ENCODE measurements at places on chromosomes 16 and 17.

DNA sequence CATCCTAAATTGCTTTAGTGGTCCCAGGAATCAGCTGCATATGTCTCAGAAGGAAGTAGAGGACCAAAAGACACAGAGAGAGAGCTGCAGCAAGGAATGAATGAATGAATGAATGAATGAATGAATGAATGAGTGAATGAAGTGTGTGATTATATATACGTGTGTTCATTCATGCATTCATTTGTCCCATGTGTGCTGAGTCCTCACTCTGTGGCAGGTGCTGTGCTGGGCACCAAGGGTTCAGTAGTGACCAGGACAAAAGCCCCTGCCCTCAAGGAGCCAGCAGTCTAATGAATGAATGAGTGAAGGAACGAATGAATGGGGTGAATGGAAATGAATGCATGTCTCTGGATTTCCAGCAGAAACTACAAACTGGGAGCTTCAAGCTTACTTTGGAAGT lies 9.4 kb downstream of the CNGB1 start:
- DNase-seq: no peak

DNA sequence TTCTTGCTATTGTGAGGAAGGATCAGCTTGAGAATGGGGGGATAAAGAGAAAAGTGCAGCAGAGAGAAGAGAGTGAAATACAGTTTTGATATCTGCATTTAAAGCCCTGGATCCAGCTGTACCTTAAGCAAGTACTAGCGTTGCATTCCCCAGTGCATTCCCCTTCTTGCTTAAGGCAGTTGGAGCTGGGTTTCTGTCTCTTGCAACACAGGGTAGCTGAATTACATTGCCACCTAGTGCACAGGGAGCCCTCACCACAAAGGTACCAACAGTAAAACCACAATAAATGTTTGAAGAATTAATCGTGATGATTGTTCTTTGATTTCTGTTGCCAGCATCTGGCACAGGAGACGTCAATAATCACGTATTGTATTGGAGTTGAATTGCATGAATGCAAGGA lies 588.7 kb downstream of the RBFOX1 start:
- DNase-seq: no peak

- no peak for DNase-seq
Measured at GRCh38 chr17:31466096-31466760, 74.8 kb downstream of the RAB11FIP4 start.

DNA sequence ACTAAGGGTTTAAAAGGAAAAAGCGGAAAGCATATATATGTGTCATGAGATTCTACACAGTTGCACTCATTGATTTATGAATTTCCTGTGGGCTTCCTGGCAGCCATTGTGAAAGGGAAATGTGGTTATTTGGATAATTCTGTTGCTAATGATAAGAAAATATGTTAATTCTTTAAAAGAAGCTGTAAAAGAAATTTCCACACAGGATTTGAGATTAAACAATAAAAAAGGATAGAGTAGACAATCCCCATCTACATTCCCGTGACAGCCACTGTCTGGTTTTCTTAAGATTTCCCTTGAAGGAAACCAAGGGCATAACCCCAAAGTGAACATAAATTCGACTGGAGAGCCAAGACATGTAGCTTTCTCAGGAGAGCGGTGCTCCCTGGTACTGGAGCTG lies 397.5 kb downstream of the CPPED1 start:
- no peak for DNase-seq

GRCh38 chr16:81632392-81633146 lies 146.5 kb upstream of the PLCG2 start:
- peak; percentile 74 for DNase-seq

DNA sequence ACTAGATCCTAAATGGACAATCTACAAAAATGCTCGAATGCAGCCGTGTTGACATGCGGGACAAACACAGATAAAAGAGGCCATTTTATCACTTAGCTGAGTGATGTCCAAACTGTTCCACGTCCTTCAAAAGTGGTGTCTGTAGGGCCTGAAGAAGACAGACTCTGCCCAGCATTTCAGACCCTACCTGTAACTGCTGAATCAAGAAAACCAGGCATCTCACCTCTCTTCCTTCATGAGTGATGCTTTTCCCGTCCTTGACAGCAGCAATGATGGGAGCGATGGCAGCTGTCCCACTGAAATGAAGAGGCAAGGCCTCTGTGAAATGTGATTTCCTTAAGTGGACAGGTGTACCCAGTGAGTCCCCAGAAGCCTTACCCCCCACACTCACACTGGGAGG lies 12.3 kb downstream of the ELAC2 start:
- no peak for DNase-seq

DNA sequence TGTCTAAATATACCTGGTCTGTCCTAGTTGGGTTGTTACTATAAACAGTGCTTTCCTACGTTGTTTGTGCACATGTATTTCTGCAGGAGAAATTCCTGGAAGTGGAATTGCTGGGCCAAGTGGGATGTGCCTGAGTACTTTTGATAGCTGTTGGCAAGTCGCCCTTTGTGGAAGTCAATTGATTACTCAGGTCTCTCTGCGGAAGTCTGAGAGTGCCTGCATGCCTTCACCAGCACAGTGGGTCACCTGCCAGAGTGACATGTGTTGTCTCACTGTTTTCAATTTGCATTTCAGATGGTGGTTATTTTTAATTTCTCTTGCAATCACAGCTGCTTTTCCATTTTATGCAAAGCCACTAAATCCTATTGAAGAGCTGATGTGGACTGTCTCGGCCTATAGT lies 2.3 kb upstream of the MVD start:
- DNase-seq: no peak

DNA sequence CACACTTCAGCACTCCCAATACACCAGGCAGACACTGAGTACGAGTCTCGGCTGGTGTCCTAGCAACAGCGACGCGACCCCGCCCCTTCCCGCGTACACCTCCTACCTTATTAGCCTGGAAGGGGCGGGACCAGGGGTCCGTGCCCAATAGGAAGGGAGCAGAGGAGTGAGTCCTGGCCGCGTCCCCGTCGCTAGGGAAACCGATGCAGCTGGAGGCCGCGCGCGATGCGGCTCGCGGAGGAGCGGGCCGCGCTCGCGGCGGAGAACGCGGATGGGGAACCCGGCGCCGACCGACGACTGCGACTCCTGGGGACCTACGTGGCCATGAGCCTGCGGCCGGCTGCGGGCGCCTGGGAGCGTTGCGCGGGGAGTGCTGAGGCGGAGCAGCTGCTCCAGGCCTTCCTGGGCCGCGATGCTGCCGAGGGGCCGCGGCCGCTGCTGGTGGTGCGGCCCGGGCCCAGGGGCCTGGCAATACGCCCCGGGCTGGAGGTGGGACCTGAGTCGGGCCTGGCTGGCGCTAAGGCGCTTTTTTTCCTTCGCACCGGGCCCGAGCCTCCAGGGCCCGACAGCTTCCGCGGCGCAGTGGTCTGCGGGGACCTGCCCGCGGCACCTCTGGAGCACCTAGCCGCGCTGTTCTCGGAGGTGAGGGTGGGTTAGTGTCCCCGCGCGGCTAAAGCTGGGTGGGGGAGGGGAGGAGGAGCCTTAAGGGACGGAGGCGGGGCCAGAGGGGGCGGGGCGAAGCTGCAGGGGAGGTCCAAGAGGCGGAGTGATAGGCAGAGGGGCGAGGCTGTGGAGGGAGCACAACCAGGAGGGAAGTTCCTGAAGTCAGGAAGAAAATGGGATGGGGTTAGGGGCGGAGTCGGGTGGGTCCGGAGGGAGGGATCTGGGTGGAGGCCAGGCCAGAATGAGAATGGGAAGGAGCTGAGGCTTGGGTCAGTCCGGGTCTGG lies at the start of gene DNAH9:
DNAH9 (plus strand) TSS at position 197 of the 948 bp plus-strand sequence; CDS start at position 226, 29 bp downstream.
- DNase-seq: no peak

- no peak for DNase-seq
Measured at GRCh38 chr16:35911899-35912298, 2452.5 kb downstream of the TP53TG3F start.

DNA sequence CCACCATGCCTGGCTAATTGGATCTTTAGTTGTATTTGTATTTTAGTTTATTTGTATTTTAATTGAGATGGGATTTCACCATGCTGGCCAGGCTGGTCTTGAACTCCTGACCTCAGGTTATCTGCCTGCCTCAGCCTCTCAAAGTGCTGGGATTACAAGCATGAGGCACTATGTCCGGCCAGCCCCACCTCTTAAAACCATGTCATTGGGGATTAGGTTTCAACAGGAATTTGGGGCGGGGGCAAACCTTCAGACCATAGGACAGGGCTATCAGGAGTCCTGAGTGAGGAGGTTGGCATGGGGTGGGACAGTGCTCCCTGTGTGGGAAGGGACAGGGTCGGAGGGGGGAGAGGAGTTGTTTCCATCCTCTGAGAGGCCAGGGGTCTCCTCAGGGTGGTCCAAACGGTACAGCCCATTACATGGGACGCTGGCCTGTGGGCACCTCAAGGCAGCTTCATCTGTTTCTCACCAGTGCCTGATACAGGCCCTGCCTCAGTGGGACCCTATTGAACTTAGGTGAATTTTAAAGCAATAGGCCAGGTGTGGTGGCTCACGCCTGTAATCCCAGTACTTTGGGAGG lies 21.6 kb downstream of the GAA start:
- DNase-seq: no peak

DNA sequence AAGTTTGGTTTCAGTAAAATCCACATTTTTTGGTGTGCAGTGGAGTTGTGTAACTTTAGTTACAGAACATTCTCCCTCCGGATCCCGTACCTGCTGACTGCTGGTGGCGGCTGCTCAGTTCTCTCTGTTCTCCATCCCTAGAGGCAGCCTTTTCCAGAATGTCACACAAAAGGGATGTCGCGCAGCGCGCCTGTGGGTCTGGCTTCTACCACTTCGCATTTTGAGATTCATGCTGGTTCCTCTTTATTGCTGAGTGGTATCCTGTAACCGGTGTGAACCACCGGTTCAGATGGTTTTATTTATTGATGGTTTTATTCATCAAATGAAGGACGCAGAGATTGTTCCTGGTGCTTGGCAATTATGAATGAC lies 981 bp upstream of the CEP131 start:
- no peak for DNase-seq

- DNase-seq: no peak
Measured at GRCh38 chr16:80047842-80048241, 447.3 kb upstream of the MAF start.

- peak; percentile 22 for DNase-seq
Measured at GRCh38 chr17:56737421-56738161, 96.1 kb downstream of the C17orf67 start.

DNA sequence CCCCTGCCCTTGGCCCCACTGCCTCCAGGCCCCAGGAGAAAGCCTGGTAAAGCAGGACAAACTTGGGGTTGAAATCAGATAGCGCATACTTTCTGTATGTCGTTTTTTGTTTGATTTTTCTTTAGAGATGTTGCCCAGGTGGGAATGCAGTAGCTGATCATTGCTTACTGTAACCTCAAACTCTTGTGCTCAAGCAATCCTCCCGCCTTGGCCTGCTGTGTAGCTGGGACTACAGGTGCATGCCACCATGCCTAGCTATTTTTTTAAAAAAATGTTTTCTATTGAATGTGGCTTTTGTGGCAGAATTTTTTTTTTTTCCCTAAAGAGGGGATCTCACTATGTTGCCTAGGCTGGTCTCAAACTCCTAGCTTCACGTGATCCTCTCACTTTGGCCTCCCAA lies 11.1 kb upstream of the CCL5 start:
- DNase-seq: no peak

DNA sequence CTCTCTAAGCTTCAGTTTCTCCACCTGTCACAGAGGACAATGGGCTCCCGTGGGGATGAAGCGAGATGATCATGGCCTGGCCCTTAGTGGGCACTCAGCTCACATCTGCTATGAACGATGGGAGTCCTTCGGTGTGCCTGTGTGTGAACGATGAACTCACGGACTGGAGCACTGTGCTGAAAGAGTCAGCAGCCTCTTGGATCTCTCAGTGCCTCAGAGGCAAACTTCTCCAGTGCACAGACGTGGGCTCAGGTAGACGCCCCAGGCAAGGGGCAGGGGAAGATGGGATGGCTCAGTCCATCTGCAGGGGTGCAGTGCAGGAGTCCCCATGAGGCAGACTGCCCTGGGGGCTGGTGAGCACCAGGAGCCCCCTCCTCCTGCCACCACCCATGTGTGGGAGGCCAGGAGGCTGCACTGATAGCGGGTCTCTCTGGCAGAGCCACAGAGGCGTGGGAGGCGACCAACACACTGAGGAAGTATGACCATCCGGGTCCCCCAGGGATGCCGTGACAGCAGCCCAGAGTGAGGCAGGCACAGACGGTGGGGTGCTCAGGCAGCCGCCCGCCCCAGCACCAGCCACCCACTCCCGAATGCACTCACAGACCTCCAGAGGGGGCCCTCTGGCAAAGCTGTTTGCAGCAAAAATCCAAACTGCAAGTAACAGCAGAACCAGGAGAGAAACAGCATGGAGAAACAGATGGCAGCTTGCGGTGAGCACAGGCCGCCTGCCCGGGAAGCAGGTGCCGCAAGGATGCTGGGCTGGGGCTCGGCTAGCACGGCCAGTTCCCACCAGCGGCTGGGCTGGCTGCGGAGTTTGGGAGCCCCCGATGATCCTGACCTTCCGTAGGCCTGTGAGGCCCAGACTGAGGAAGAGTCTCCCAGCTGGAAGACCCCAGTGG lies 82.7 kb downstream of the RPH3AL start:
- DNase-seq: no peak

DNA sequence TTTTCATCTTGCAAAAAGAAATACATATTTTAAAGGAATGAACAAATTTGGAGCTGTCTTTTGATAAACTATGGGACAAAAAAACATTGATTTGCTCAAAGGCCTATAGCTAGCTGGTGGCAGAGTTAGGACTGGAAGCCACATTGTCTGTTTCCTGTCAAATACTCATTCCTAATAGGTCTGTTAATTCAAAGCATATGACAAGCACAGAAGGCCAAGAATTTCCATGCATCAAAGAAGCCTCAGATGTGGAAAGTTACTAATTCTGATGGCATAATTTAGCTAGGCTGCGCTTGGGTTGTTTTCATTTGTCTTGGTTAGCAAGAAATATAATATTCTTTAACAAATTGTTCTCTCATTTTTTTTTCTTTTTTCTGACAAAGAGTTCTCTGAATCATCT lies 98.0 kb downstream of the CDK5R1 start:
- no peak for DNase-seq

DNA sequence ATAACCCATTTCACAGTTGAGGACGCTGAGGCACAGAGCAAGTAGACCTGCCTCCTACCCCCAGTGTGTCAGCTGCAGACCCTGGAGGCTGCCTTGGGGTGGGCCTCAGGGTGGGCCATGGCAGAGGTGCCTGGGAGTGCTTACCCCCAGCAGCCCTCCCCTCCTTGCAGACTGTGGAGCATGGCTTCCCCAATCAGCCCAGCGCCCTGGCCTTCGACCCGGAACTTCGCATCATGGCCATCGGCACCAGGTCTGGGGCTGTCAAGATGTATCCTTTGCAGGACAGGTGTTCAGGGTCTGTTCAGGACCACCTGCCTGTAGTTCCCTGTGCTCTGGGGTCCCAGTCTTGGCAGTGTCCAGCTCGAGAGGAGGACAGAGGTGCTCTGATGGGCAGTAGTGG lies 4.3 kb downstream of the LLGL1 start:
- DNase-seq: no peak

- DNase-seq: no peak
Measured at GRCh38 chr17:44777394-44778348, 18.9 kb downstream of the ADAM11 start.

DNA sequence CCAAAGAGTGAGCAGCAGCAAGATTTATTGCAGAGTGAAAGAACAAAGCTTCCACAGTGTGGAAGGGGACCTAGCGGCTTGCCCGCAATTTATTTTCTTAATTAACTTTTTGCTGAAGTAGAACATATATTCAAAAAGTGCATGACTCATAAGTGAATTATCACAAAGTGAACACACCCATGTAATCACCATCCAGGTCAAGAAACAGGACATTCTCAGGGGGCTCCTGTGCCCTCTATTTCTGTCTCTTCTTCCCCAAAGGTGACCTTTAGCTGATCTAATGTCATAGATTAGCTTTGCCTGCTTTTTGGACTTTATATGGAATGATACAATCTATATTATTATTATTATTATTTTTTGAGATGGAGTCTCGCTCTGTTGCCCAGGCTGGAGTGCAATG lies 19.9 kb downstream of the ERAL1 start:
- DNase-seq: no peak

Measured in H54 (cell line).